ENCODE measurements at places on chromosomes 7 and 10.
A peak's percentile ranks its signal among the peaks of the same experiment; 100 is the strongest.

DNA sequence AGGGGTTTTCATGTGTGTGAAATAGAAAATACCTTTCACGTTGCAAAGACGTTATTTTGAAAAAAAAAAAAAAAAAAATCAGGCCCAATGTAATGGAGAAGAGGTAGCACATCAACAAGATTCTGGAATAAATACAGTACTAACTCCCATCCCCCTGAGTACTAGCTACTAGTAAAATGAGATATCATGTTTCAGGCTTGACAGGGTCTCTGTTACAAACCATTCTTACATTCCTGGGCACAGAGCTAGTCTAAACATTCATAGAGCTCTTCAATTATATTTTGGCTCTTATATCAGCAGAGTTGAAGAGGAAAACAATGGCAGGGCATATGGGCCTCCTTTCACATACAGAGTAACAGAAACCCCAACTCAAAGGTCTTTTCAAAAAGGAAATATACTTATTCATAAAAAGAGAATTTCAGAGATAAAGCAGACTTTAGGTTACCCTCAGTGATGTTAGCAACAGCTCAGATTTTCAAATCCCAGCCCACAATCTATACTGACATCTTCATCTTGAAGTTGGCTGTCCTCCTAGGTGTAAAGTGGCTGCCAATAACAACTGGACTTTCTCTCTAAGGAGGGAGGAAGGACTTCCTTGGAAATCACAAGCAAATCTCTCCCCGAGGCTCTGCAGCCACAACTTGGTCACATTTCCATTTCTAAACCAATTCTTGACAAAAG is 18.6 kb downstream of the C7orf33 start:
- no peak for DNase-seq

- no peak for DNase-seq
Measured at GRCh38 chr10:119297207-119297968, 90.0 kb downstream of the GRK5 start.

- DNase-seq: no peak
Measured at GRCh38 chr7:118872568-118872967, 648.1 kb downstream of the ANKRD7 start.

DNA sequence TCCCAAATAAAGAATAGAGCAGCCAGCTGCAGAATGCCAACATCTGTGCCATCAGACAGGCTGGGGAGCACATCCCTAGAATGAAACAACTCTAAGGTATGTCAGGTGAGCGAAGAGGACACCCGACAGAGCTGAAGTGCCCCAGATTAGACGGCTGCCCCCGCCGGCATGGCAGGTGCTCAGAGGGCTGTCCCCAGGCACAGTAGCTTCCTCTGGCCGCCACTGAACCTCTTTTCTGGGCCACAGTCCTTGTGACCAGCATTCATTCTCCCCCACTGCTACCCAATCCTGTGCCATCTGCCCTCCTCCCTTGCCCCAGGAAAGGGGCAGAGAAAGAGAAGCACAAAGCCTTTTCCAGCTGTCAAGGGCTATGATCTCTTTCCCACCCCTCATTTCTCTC is 41.7 kb downstream of the RGS10 start:
- no peak for DNase-seq

DNA sequence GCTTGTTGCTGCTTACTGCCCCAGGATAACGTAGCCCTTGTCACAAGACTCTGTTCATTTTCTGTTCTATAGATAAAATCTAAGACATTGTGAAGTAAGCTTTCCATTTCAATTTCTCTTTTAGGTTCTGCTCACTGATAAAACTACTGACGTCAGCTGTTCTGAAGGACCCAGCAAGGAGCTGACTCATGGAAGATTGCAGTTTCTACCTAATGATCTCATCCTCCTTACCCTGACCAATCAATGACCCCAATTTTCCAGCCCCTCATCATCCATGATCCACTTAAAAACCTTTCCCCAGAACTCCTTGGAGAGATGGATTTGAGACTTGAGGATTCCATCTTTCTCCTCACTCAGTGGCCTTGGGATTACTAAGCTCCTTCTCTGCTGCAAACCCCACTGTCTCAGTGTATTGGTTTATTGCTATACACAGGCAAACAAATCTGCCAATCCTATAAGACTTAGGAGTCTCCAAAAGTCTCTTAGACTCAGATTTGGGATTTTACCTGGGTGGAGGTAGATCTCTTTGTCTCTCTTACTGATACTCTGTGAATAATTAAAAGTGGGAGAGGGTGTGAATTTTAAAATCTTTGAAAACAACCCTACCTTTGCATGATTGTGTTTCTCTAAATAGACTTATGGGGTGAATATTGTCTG is 109.2 kb upstream of the TRIM24 start:
- DNase-seq: no peak

DNA sequence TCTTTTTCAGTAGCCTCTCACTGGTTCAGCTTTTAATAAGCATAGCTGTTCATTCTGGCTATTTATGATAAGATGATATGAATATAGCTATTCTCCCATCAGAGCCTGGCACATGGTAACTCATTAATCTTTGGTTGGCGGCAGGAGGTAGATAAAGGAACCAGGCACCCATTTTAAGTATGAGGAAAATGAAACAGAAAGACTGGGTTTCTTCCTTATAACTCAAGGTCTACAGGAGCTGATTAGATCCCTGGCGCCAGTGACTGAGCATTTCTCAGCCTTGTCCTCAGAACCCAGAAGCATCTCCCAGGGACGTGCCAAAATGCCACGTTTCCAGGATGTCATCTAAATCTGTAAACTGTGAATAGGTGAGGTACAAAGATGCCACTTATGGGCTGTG is 141.9 kb downstream of the TCF7L2 start:
- no peak for DNase-seq

DNA sequence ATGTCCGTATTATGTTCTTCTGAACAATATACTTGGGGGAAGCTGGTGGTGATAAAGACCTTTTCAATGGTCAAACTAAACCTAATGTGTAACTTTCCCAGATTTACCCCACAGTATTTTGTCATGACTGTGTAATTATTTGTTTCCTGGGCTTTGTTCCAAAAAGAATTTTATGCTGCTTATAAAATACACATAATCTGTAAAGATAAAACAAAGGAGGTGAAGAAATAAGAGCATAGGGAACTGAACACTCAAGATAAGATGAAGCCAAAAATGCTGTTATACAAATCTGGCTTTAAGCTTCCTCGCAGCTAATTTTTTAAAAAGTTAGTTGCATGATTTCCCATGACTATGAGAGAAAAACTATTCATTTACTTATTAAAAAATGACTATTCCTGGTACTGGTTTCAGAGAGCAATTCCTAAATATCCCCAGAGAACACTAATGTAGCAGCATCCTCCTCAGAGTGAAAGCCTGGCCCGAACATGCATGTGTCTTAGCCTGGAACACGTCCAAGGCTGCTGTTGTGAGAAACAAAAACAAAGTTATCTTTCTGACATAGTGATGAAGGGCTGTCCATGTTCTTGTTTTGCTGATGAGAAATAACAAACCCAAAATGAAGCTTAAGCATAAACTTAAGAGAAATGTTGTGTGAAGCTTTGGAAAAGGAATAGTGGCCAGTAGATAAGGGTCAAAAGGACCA is 33.9 kb downstream of the MALSU1 start:
- peak; percentile 51 for DNase-seq

DNA sequence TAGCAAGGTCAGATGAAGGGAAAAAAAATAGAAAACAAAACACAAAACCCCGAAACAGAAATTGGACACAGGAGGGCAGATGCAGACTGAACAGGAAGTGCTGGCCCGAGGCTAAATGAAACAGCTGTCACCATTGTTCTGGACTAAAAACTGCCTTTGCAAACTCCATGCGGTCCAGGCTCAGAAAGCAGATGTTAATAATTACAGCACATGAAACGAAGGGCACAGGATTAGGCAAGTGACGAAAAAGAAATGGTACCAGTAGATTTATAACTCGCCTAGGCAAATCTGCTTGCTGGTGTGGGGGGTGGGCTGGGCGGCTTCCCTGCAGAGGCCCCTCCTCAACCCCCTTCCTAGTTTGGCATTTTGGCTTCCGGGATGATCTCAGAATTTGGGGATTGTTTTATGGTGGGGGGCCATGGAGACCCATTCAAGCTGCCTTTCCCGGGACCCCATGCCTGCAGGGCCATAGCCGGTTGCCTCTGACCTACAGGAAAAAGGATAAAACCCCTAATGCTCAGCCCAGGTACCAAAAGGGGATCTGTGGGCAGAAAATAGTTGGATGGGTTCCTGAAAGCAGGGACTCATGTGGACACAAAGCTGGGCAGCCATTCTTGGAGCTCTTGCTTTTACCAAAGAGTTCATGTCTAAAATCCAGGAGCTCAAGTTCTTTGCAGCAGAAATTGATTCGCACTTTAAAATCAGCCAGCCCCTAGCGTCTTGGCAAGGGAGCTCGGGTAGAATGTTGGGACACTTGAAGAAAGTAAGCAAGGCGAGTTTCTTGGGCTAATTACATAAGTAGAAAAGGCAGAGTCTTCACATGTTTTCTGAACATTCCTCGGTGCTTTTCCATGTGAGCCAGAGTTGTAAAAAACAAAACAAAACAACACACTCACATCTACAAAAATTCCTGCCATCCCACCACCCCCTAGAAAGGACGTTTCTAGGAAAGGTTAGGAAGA is 39.0 kb upstream of the EMX2 start:
- peak; percentile 63 for DNase-seq

GRCh38 chr7:2037301-2037807 is 195.4 kb downstream of the MAD1L1 start:
- peak; percentile 37 for DNase-seq

GRCh38 chr7:90621125-90621746 is 25.1 kb downstream of the CDK14 start:
- DNase-seq: no peak

GRCh38 chr7:55651057-55651456 is 78.8 kb upstream of the VOPP1 start:
- DNase-seq: no peak

GRCh38 chr10:74079028-74079935 is 71.3 kb downstream of the AP3M1 start:
- DNase-seq: no peak

GRCh38 chr10:114353383-114353782 is 50.9 kb downstream of the AFAP1L2 start:
- no peak for DNase-seq

DNA sequence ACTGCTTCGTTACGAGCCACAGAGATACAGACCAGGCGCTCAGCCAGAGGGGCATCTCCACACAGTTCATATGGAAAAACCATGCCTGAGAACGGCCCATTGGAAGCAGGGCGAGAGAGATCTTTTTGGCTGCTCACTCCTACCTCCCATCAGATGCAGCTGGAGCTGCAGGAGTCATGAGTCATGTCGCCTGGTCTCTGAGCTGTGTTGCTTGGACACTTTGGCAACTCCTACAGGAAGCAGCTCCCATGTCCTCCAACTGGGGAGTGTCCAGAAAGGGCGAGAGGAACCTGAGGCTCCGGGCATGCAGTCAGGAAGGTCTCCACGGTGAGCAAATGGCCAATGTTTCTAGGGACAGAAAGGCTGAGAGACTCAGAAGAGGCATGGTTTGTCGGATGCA is 24.9 kb downstream of the INSIG1 start:
- DNase-seq: no peak

GRCh38 chr7:96416599-96416998 is 94.7 kb upstream of the SLC25A13 start:
- DNase-seq: no peak

- DNase-seq: no peak
Measured at GRCh38 chr7:40027545-40027944, 77.5 kb downstream of the CDK13 start.

- no peak for DNase-seq
Measured at GRCh38 chr7:17558558-17559332, 260.3 kb downstream of the AHR start.

DNA sequence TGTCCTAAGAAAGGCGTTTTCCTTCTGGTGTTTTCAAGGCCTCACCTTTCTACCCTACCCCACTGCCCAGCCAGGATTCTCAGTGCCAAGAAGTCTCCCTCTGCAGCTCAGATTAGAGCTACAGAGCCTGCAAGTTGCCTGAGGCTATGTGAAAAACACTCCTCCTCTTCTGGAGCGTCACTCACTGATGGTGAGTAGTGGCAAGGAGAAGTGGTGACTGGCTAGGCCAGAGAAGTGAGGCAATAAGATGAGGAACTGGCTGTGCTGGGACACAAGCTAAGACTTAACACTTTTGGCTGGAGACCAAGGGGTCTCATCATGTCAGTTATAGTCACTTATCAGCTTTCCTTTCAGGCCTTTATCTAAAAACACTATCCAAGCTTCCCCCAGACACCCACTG is 86.7 kb upstream of the PRKAR2B start:
- DNase-seq: no peak

DNA sequence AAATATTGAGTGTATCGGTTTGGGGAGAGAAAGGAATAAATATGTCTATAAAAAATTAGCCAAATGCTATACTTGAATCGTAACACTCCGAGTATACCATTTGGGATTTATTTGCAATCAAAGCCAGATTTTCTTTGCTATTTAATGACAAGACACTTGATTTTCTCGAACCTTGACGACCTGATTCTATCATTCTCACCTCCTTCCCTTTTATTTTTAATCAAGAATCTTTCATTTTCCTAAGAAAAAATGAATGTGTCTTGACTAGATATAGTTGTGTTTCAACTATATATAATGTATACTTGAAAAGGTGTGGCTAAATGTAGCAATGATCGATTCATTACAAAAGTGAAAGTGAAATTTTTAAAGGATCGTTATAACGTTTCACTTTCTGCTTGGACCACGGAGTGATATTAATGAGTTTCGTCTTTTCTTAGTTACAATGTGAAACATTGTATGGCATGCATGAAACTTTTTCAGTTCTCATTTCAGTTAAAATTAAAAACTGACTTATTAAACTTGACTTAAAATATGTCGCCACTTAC is 562 bp downstream of the NUB1 start:
- no peak for DNase-seq

DNA sequence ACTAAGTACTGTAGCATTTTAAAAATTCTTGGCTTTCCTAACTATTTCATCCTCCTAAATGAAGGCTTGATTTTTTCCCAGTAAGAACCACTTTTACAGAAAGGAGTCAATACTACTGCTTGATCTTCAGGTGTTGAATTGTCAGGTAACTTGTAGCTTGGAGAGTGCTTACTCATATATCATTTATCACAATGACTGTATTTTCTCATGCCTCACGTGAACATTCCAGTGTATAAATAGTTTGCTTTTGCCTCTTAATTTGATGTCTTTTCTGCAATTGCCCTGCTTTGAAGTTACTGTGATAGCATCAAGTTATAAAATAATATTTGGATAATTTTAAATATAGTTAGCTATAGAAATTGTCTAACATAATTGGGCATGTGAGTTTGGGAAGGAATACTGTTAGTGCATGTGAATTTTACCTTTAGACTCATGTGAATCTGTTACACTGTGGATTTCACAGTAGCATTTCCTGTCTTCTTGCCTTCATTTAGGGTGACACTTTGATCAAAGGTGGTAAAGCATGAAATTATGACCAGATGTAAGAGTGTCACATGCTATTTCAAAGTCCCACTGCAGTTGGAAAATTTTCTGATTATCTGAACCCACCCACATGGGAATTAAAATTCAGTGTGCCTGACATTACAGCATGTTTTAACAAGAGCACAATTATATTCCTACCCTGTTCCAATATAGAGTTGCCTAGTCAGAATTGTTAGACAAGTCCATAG is 962.8 kb downstream of the DNAJB9 start:
- DNase-seq: no peak

- no peak for DNase-seq
Measured at GRCh38 chr10:113920875-113921274, 66.4 kb downstream of the NHLRC2 start.

GRCh38 chr7:25476863-25477499 is 248.7 kb upstream of the NPVF start:
- DNase-seq: no peak

GRCh38 chr10:46234431-46235060 is 52.3 kb upstream of the ANTXRL start:
- peak; percentile 25 for DNase-seq

Measured in right forelimb (tissue), 1 donor.